ENCODE measurements at places on chromosomes 12 and 14.

DNA sequence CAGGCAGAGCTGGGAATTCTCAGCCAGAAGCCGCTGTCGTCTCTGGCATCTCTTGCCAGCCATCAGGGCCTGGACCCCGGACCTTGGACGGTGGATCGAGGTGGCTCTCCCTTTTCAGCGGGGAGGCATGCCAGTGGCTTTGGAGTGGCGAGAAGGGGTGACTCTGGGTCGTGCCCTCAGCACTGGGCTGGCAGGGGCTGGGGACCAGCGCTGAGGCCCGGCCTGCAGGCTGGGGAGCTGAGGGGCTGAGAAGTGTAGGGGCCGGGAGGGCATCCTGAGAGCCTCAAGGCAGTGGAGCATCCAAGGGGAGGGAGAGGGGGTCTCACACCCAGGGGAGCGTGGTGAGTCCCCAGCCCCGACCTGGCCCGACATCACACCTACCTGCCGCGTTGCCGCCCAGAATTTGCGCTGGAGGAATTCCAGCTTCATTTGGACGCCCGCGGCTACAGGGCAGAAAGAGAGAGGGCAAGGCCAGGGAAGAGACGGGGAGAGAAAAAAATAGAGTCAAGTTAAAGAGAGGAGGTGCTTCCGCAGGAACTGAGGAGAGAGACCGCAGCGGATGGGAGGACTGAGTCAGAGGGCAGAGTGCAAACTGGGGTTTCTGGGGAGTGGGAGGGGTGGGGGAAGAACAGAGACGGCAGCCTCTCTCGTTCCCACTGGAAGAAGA is 9.0 kb upstream of the LRTM2 start:
- DNase-seq = peak; percentile 49

DNA sequence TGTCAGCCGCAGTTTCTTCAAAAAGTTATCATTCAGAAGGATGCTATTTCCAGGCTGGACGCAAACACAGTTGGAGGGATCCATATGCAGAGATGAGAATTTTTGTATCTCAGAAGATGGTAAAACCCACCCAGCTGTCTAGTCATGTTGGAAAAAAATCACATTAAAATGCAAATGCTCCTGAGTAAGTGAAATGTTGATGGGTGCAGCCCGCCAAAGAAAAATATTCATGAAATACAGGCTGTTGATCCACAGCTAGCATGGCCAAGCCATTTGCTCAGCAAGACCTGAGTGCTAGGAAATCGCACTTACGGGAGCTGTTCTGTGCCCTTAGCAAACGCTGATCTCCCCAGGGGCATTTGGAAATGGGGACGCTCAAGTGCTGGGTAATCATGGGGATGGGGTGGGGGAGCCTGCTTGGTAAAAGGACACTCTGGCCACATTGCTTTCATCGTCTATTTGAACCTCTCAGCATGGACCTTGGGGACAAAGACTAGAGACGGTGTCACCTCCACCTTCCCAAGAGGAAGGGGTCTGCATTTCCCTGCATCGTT is 25.7 kb downstream of the TUNAR start:
- no peak for DNase-seq

- DNase-seq = no peak
Measured at GRCh38 chr12:68227356-68227755, 1.7 kb upstream of the IL26 start.

DNA sequence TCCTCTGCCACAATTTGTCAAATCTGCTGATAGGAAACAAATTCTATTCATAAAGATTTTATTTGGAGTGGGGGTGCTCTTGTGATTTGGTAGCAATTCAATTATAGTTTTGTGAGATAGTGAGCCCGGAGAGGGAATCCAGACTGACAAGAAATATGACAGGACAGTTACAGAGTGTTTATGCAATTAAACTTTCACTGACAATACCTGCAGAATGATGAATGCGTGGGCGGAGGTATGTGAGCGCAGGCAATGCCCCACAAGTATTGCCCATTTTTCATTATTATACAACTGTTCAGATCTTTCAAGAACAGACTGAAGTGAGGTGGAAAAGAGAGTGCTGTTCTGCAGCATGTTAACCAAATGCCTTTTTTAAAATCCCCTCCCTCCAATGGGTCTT is 259.0 kb downstream of the EGLN3 start:
- DNase-seq = no peak

DNA sequence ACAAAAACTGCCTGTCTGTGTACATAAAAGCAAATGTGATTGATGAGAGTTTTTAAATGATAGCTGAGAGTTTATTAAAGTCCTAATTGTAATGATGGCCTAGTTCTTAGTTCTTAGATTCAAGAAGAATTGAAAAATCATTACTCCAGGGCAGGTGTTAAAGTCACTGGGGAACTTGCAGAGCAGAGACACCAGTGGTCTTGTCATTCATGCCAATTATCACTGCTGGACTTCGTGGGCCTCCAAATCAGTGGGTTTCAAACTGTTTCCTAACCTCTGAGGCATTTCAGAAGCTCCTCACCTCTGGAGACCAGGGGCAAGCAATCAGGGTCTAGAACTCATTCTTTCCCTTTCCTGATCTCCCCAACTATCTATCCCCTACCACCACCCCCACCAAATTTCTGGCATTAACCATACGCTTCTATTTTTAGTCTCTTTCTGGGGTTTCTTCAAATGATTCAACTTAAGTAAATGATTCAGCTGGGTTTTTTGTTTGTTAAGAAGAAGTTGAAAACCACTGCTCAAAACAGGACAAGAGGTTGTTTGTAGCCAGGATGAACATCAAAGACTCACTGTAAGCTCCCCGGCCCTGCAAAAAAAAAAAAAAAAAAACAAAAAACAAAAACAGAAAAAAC is 80.1 kb downstream of the CEP83 start:
- no peak for DNase-seq

- DNase-seq = no peak
Measured at GRCh38 chr12:7612851-7613250, 52.9 kb downstream of the APOBEC1 start.

- no peak for DNase-seq
Measured at GRCh38 chr14:99067141-99067920, 204.7 kb downstream of the BCL11B start.

DNA sequence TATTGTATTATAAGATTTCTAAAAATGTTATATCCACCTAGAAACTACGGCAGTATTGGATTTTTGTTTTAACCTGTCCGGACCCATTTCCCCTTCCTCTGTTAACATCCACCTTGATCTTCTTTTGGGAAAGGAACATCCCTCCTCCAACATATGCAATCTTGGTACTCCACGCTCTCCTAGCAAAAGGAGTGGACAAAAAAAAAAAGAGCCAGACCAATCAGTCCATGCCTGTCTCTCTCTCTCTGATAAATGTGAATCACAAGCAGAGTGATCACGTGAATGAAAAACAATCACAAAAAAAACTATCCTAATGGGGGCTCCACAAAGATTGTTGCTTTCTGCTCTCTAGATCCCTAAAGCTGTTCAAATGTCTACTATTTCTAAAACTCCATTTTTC is 27.1 kb downstream of the OSBPL8 start:
- no peak for DNase-seq

DNA sequence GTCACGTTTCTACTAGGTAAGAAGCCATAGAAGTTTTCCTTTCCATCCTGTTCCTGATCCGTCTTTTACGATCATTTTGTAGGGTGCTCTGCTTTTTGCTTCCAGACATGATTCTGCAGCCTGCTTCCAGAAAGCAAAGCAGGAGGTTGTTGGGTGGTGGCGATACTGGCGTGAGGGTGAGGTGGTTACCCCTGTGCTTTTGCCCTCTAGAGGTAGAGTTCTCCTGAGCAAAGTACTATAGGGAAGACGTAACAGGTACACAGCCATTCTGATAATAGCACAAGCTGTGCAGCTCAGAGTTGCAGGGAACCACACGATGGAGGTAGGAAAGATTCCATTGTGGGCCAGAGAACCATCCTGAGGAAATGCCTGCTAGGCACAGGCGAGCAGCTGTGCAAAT is 186.0 kb downstream of the PAH start:
- no peak for DNase-seq

GRCh38 chr14:65170318-65170717 is 68.0 kb upstream of the MAX start:
- DNase-seq = no peak
